Activated T-cell treated with anti-CD3 and anti-CD28 coated beads for 24 hours (primary cell): ENCODE measurements at places on chromosomes 2 and 18.

GRCh38 chr2:64447317-64448040, 6.5 kb upstream of the LGALSL start:
- no peak for DNase-seq

- DNase-seq: no peak
Measured at GRCh38 chr2:178258916-178259315, 64.6 kb downstream of the OSBPL6 start.

DNA sequence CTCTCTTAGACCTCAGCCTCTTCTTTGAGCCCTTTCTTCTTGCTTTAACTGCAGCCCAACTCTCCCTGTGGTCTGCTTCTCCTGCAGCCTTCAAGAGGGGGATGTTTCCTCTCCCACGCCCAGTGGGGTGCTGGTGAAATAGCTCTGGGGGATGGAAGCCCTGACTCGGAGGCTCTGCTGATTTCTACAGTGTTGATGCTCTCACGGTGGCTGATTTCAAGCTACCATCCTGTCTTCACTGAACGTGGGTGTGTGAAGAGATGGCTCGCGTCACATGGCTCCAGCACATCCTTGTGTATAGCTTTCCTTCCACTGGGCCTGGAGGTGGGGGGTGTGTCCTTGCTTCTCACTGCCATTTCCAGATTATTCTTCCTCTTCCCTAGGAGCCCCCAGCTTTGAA, 20.0 kb downstream of the MPP4 start:
- DNase-seq: no peak

- DNase-seq: no peak
Measured at GRCh38 chr2:189152483-189152882, 27.1 kb downstream of the COL5A2 start.

DNA sequence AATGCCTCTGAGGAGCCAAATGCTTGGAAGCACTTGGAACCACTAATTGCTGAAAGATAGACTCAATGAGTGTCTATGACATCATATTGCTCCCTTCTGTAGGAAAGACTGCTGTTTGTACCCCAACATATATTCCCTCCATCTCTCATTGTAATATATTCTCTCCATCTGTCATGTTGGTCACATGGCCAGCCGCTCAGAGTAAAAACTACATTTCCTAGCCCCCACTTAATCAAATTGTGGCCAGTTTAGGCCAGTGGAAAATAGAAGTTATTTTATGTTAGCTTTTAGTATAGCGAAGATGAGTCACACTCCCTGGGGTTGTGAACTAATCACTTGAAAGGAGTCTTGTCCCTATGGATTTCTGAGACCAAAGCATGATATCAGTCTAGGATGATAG, 160.2 kb downstream of the HNMT start:
- no peak for DNase-seq

GRCh38 chr18:54127759-54128378, 96.6 kb downstream of the MBD2 start:
- no peak for DNase-seq
